ENCODE measurements at places on chromosomes 2 and 18. TPM values are rescaled to one million over a fixed set of nuclear protein-coding genes. Genes with fewer than 3 reads are reported as not detected.

- DNase-seq: no peak
Measured at GRCh38 chr2:227043981-227044380, 120.0 kb downstream of the COL4A4 start.

DNA sequence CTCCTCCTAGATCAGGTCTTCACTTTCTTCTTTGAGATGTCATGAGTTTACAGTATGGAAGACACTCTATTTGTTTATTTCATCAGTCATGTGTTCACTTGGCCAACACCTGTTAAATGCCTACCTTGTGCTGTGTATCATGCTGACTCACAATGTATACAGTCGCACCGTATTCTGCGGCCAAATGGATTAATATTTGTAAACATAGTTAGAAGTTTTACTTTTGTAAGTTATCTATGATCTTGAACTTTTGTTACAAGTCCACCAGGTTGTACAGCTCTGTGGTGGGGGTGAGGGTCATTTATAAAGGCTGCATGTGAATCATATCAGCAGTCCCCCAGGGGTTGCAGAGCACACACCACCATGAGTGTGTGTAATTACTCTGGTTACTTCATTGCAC, 408.7 kb upstream of the NRP2 start:
- DNase-seq: no peak

DNA sequence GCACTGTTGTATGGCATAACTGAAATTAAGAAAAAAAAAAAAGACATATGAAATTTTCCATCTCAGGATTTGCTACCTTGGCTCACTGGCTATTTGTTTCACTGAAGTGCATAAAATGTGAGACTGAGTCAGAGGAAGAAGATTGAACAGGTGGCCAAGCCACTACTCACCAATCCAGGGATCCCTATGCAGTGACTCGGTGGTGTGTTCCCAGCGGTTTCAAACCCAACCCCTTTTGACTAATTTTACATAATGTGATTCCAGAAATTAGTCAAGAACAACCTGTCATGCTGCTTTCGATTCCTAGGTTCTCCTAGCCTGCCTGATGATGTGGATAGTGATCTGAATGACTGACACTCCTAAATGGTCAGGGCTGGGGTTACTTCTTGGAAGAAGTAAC, 77.3 kb downstream of the KLHL14 start:
- no peak for DNase-seq

GRCh38 chr18:28095041-28095440, 81.9 kb downstream of the CDH2 start:
- no peak for DNase-seq

DNA sequence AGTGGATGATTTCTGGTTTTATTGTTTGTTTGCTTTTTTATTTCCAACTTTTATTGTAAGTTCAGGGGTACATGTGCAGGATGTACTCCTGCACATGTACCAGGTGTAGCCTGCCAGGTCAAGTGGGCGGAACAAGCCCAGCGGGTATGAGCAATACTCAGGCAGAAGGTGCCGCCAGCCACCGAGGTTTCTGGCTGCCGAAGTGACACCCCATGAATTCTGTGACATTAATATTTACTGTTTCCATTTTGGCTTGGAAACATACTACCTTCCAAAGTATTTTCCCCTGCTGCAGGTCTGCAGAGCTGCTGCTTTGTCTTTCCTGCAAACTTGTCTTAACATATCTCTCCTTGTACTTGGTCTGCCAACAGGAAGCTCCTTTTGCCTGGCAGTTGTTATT, 78.5 kb downstream of the PTPN4 start:
- DNase-seq: no peak

DNA sequence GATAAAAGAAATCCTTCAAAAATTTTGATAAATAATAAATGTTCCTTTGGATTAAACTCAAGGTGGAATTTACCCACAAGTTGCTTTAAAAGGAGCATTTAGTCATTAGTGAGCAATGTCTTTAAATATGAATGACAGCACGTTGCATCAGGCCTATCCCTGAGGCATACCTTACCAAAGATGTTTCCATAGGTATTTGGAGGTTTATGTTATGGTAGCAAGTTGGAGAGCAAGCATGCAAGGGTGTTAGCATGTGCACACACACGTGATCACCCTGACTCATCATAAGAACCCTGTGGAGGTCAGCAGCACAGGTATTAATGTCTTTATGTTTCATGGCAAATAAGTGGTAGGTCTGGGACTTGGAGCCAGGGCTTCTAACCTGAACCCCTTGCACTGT, 159.9 kb downstream of the ACTR3 start:
- DNase-seq: no peak

DNA sequence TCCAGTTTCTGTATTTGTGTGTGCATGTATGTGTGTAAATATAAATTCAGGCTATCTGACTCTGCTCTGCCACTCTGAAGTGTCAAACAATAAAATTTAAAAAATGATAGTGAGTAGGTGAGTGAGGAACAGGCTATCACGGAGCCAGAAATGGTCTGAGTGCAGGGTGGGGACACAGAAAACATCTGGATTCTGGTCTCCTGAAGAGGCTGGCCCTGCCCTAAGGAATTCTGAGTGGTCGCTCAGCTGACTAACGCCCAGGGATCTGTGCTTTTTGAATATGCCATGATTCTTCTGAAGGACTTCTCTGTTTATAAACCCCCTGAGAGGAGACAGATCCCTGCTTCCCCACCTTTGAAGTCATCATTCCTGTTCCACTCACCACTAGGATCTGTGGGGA, 353.9 kb upstream of the GYPC start:
- DNase-seq: no peak

GRCh38 chr2:138414014-138414413, 87.6 kb upstream of the SPOPL start:
- DNase-seq: no peak

DNA sequence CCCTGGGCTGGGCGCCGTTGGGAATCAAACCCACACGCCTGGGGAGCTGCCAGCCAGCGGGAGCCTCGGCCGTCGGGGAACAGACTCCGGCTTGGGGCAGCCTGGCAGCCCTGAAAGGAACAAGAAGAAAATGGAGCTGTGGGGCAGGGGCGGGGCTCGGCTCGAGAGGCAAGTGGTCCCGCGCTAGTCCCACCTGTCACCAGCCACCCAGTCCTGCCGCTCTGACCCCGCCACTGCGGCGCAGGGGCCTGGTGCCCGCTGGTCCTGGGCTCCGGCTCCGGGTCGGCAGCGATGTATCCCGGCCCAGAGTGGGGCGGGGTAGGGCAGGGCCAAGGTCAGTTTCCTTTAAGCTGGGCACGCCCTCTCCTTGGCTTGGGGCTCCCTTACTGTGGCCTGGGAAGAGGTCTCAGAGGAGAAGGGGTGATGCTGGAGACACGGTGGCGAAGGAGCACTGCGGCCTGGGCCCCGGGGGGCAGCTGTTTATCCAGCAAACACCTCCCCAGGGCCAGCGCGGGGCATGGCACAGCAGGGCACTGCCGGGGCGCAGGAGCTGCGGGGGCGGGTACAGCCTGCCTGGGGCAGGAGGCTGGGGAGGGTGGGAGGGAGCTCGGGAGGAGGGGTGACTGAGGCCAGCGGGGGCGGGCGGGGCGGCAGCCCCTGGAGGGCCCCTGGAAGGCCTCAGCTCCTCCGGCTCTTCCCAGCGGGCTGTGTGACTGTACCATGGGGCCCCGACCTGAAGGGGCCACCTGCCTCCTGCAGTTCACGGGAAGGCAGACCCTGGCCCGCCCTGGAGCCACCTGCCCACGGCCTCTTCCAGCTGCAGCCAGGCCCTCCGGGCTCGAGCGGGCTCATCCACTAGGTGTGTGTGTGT, 15.6 kb downstream of the ODC1 start:
- no peak for DNase-seq

DNA sequence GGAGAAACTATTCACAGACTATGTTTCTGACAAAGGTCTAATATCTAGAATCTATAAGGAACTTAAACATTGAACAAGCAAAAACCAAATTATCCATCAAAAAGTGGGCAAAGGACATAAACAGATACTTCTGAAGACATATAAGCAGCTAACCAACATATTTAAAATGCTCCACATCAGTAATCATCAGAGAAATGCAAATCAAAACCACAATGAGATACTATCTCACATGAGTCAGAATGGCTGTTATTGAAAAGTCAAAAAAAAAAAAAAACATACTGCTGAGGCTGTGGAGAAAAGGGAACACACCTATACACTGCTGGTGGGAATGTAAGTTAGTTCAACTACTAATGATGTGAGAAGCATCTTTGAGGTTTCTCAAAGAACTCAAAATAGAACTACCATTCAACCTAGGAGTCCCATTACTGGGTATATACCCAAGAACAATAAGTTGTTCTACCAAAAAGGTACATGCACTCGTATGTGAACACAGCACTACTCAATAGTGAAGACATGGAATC, 220.4 kb upstream of the TFPI start:
- no peak for DNase-seq

- DNase-seq: no peak
Measured at GRCh38 chr2:218881744-218882460, 1.2 kb downstream of the WNT10A start.

The GAREM2 gene
- 2.3 TPM for total RNA-seq

The PLGLB2 gene
- total RNA-seq: 3.3 TPM
